HT1080 (cell line): ENCODE measurements at places on chromosomes 1 and 21. TPM values are rescaled to one million over a fixed set of nuclear protein-coding genes. Genes with fewer than 3 reads are reported as not detected.

The ZMYM4 gene
- total RNA-seq = 19.9 and 24.0 TPM in 2 replicates

The VTCN1 gene
- total RNA-seq = not detected in 2 replicates

The CASZ1 gene
- 1.2 and 1.7 TPM in 2 replicates for total RNA-seq

The RGS16 gene
- not detected in 2 replicates for total RNA-seq

The SLAMF6 gene
- total RNA-seq = not detected in 2 replicates

The RHCE gene
- total RNA-seq = 0.16 TPM in 1 of 2 replicates, not detected in the other

The KAZN gene
- total RNA-seq = 2.5 and 2.7 TPM in 2 replicates

The ZSWIM5 gene
- total RNA-seq = 0.03 TPM in 1 of 2 replicates, not detected in the other

The SELL gene
- 0.27 TPM in 1 of 2 replicates, not detected in the other for total RNA-seq

The CD1B gene
- total RNA-seq = not detected in 2 replicates

The OR10J1 gene
- not detected in 2 replicates for total RNA-seq

The KRTAP19-4 gene
- total RNA-seq = not detected in 2 replicates

The C1orf226 gene
- total RNA-seq = 0.84 and 1.3 TPM in 2 replicates

The FCRL2 gene
- total RNA-seq = not detected in 2 replicates

The TRNP1 gene
- 15.2 and 18.9 TPM in 2 replicates for total RNA-seq

The FABP3 gene
- total RNA-seq = not detected in 2 replicates

The CHI3L2 gene
- total RNA-seq = 1.0 and 1.5 TPM in 2 replicates

The EFNA3 gene
- 3.3 and 7.0 TPM in 2 replicates for total RNA-seq

The SYT14 gene
- 5.9 and 8.3 TPM in 2 replicates for total RNA-seq

The C4BPA gene
- total RNA-seq = not detected in 2 replicates
